Stimulated activated CD4-positive, alpha-beta T cell treated with anti-CD3 and anti-CD28 coated beads, Interleukin-4, amount 100 ng/mL, for 48 hours (primary cell): ENCODE measurements at places on chromosomes 5 and 9.

DNA sequence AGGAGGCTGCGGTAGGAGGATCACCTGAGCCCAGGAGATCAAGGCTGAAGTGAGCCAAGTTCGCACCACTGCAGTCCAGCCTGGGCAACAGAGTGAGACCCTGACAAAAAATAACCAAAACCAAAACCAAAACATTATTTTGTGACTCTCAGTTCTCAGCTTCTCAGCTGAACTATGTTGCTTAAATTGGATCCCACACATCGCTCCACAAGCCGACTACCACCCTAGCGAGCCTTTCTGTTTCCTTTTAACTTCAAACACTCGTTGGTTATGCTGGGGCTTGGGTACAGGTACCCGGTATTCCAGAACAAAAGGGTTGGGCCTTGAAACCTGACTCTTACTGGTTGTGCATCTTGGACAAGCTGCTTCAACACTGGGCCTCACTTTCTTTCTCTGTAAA is 3.8 kb upstream of the PTGS1 start:
- no peak for DNase-seq

GRCh38 chr9:130039528-130040147 is 3.4 kb downstream of the FNBP1 start:
- DNase-seq: no peak

- no peak for DNase-seq
These were observed 51.7 kb downstream of the CPLANE1 start for GRCh38 chr5:37197340-37198050.

GRCh38 chr5:116553366-116553765 is 21.3 kb downstream of the SEMA6A start:
- DNase-seq: no peak

GRCh38 chr5:136039202-136039601 is 10.4 kb downstream of the TGFBI start:
- no peak for DNase-seq

DNA sequence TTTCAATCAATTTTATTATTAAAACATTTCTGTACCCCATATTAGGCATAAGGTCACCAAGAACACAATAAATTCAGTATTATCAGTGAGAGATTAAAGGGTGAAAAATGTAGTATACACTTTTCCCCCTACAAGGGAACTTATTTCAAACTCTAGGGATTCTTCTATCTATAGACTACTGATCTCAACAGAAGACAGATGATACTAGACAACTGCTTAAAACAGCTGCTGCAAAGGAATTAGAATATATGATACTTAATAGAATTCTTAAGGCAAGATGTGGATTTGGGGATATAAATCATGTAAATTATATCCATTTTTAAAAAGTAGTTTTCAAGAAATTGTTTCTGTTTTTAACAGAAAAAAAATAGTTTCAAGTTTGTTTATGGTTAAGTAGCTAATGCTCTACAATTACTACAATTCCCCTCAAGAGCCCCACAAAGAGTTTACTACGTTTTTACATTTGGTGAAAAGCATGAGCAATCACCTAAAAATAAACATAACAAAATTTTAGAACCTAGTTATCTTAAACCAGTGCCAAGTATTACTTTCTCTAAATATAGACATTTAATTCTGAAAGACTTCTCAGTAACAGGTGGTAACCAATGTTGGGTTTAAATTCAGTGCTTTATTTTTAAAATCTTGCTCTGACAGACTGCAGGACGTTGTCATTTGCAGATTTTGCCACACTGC is 6.0 kb downstream of the KIF24 start:
- no peak for DNase-seq

DNA sequence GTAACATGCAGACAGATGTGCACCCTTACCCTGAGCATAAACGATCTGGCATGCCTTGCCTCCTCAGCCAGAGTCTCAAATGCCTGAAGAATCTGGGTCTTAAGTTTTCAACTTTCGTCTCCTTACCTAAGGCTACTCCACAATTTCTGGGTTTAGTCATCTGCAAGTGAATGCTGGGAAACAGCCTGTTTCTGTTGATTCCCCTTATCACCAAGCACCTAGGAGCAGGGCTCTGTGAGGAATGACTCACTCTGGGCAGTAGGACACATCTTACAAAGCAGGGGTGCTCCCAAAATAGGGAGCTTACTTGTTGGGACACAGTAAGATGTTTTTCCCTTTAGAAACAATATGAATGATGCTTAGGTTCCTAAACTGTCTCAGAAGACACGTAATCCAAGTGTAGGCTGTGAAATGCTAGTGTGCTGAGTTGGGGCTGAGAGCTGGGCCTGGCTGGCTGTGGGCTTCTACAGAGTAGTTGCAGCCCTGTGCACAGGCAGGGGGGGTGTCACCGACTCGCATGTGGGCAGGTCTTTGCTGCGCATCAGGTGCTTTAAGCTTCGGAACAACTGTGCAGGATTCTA is 58.0 kb downstream of the DAP start:
- DNase-seq: no peak

DNA sequence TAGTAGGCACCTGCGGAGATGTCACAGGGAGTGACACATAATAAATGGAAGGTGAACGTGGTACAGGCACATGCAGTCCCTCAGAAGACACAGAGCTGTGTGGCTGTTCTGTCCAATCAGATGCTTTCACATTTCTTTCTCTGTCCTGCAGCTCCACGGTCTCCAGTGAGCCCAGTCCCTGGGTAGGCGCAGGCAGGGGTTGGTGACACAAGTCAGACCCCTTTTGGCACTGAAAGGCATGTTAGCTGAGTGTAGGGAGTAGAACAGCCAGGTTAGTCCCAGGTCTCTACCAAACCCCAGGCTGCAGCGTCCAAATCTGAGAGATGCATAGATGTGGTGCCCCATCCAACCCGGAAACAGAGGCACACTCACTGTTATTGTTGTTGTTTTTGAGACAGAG is 2.8 kb downstream of the SLC31A2 start:
- no peak for DNase-seq

GRCh38 chr5:58407042-58407719 is 52.7 kb downstream of the PLK2 start:
- DNase-seq: no peak

- DNase-seq: no peak
These were observed 31.0 kb upstream of the SLC1A3 start for GRCh38 chr5:36575361-36575781.

GRCh38 chr9:95177617-95178016 is 139.9 kb downstream of the FANCC start:
- DNase-seq: no peak

DNA sequence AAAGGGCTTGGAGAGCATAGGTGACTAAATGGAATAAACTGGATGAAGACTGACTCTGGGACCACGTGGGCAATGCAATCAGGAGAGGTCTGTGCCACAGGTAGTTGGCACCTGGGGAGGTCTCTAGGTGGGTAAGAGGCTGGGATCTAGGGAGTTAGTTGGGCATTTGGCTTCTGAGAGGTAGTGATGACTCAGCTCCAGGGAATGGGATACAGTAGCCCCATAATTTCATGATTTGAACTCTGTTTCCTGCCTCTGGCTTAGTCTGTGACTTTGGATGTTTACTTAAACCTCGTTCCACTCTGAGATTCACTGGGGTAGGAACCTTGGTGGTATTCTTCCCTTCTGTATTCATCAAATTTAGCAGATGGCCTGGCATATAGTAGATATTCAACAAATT is 240.8 kb downstream of the KIF4B start:
- no peak for DNase-seq

GRCh38 chr9:98157372-98157771 is 35.1 kb downstream of the CORO2A start:
- no peak for DNase-seq

- DNase-seq: no peak
These were observed 680 bp downstream of the GLRA1 start for GRCh38 chr5:151923866-151924476.

- DNase-seq: no peak
These were observed 97.8 kb downstream of the ADAMTS12 start for GRCh38 chr5:33793836-33794549.

DNA sequence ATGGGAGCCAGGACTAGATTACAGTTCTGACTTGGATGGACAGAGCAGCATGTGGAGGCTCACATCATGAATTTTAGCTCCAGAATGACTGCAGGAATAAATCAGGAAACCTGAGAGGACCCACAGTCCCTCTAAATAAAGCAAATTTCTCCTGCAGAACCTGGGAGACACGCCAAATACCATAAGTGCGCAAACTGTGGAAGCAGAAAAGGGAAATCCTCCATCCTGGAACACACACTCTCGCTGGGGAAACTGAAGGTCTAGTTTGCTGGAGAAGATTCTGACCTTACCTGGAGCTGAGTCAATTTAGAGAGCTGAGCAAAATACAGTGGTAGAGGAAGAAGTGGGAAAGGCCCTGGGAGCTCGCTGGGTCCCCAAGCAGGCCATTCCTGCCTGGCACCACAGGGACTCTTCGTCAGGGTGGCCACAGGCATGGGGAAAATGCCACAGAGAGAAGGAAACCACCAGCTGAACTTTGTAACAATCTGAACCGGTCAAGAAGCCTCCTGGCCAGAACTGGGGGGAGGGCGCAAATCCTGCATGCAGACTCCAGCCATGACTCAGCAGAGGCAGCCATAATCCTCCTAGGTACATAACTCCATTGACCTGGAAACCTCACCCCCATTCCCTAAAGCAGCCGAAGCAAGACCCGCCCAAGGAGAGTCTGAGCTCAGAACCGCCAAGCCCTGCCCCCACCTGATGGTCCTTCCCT is 390.9 kb downstream of the LRRC70 start:
- no peak for DNase-seq

- no peak for DNase-seq
These were observed 4.8 kb upstream of the ENTPD2 start for GRCh38 chr9:137058521-137059234.

- no peak for DNase-seq
These were observed 57.4 kb downstream of the SCAI start for GRCh38 chr9:125085703-125086477.

GRCh38 chr9:137630679-137631078 is 11.9 kb downstream of the EHMT1 start:
- DNase-seq: no peak

- no peak for DNase-seq
These were observed 208.9 kb upstream of the DMRTA1 start for GRCh38 chr9:22237497-22238363.

DNA sequence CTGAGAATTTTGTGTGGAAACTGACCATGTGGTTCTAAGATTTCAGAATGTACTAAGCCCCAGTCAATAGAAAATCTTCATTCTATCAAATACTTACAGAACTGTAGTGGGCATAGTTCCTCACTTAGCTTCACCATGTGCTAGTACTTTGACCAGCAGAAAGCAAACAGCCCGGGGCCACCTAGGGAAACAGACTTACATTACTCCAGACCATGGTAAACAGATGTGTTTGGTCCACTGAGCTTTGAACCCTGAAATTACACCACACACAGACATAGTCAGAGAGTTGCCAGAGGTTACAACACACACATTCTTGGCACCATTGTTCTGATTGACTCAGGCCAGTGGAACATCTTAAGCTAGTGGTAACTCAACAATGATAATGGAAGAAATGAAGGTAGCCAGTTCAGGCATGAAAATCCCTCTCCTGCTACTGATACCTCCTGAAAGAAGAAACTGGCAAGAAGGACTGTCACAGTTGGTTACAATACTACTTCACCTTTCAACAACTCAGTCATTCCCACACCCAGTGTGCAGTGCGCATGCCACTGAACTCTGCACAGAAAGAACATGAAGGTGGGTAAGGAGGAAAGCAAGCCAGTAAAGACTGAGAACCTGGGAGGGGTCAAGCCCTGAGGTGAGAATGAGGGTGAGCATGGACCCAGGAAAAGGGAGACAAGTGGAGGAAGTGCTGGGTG is 18.7 kb upstream of the LECT2 start:
- no peak for DNase-seq

GRCh38 chr5:69312459-69313160 is 20.0 kb downstream of the CCDC125 start:
- no peak for DNase-seq

DNA sequence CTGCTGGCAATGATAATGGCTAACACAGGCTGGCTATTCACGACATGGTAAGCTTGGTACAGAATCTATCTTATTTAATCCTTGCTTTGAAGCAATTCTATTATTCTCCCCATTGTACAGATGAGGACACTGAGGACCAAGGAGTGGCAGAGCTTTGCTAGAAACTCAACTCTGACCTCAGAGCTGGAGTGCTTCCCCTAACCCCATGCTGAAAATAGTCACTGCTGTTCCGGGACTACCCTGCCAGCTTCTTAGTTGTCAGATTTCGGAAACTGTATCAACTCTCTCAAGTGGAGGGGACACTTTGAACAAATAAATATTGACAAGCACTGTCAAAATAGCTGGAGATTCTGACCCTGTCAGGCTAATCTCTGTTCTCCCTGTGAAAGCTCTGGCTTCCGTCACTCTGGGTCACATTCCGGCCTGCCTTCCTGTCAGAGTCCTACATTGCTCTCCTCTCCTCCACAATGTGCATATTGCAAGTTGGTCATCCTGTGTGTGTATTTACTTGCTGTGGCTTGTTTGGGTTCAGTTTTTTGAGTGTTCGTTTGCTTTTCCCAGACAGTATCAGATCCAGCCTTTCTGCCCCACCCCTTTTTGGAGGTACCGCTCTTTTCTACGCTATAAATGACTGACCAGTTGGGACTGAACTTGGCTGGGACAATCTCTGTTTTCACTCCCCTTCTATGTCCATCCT is 134.3 kb upstream of the MAP1B start:
- no peak for DNase-seq

- DNase-seq: peak; percentile 33
These were observed 34.3 kb upstream of the RPS23 start for GRCh38 chr5:82312373-82312856.

DNA sequence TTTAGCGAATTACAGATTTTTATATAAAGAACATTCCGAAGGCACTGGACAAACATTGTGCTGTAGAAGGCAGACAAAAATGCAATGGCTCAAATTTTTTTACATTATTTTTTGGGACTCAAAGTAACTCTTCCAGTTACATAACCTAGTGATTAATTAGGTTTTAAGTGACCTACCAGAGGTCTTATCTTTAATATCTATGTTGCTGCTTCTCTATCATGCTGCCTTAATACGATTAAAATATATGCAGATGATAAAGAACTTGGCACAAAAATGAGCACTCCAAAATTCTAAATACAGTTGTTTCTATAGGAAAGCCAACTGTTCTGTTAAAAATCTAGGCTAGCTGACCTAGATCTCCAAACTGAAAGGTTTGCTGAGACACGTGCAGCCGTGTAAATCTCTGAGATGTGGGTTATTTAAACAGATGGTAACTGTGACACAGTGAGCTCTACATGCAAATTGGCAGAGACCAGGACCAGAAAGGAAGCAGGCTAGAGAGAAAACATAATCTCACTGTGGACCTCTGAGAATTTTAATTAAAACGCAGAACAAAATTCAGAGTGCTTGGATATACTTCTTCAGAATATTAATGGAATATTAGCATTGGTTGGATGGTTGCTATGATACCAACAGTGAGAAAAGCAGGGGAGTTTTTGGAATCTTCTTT is 56.2 kb downstream of the CAMK4 start:
- DNase-seq: no peak

DNA sequence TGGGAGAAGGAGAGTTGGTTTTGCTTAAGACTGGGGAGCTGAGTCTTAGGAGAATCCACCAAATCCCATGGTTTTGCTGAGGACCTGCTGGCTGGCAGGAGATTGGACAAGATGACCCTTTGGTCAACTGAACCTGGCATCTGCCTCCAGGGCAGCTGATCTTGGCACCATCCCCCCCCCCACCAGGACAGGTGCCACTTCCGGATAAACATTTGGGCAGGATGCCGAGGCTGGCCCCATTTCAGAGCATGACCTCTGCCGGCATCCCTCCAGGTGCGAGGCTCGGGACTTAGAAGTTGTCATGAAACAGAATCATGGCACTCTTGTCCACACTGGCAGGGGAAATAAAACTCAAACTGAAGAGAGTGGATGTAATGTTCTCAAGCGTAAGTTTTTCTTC is 165.6 kb downstream of the MACROH2A1 start:
- no peak for DNase-seq

GRCh38 chr5:61349935-61350334 is 17.9 kb downstream of the ZSWIM6 start:
- no peak for DNase-seq
